ENCODE measurements at places on chromosomes 4 and X.

DNA sequence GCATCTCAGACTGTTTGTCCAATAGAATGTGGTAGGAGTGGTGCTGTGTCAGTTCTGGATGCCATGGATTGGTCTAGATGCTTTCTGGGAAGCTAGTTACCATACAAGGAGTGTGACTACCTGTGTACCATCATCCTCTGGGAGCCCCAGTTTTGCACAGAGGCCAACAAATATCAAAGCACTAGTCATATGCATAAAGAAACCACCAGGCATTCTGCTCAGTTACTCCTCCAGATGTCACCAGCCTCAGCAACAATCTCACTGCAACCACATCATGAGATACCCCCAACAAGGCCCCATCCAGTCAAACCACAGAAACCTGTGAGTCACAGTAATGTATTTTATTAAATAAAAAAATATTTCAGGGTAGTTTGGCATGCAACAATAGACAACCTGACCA is 435.8 kb upstream of the CPEB2 start:
- DNase-seq, result no peak

GRCh38 chrX:44898411-44899221 is 25.6 kb downstream of the KDM6A start:
- no peak for DNase-seq

DNA sequence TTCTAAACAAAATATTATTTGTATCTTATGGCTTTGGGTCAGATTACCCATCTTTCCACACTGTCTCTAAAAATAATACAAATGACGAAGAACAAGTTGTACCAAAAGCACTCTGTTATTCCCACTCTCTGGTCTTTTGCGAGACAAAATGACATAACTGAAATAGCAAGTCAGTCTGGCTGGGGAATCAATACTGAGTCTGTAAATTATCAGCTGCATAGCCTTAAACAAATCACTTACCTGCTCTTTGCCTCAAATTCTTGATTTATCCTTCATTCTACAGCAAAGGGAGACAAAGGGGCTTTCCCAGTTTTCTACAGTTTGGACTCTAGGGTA is 40.9 kb downstream of the SOWAHB start:
- DNase-seq, result no peak

- no peak for DNase-seq
Measured at GRCh38 chrX:118726887-118727685, at the start of gene IL13RA1. IL13RA1 (plus strand) TSS chrX:118727606; CDS start chrX:118727639, 33 bp downstream.

GRCh38 chr4:106585915-106586349 is 217.4 kb upstream of the GIMD1 start:
- no peak for DNase-seq

- no peak for DNase-seq
Measured at GRCh38 chr4:59855630-59856352, 1344.3 kb upstream of the ADGRL3 start.

- DNase-seq, result no peak
Measured at GRCh38 chrX:133048751-133049150, 48.2 kb downstream of the USP26 start.

DNA sequence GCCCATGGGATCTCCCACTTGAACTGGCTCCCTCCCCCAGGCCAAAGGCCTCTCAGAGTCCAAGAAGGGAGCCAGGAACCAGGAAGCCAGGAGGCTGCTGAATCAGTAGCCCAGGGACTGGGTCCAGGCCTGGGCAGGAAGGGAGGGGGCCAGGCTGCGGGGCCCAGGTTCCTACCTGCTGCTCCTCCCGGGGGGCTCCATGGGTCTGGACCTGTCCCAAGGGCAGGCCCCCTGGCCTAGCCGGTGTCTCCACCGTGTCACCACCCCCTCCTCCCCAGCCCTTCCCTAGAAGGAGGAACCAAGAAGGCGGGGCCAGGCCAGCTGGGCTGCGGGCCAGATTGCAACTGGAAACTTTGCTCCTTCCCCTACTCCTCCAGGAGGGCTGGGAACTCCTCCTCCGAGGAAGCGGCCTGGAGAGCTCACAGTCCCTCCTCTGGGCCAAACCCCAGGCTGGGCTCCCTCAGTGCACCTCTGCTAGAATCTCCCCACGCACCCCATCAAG is at the start of gene IQSEC2:
Gene IQSEC2 (minus strand): TSS at position 264 of the 502 bp plus-strand sequence.
- DNase-seq, result no peak

DNA sequence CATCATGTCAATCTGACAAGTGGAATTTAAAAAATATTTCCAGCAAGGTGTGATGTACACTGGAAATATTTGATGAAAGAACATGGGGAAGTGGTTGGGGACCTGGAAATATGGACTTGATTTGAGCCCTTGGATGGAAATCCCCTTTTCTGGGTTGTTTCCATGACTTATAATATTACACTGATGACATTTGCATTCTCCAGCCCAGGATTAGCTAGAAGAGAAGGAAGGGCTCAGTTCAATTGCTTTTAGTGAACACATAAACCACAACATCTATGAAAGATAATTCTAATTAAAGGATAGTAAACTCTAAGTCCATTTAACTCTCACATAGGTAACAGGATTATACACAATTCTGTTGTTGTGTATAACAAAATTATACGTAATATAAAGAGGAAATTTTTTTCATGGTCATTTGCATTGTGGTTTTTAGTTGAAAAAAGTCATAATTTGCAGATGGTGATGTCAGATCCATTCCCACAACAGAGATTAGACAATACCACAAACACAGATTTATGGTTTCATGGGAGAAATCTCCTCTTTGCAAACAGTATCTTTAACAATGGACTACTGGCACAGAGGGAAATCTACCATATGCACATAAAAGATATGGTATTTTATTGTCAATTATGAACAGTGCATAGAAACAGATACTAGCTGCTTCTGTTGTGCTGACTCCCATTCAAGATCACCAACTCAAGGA is 126.5 kb downstream of the DKK2 start:
- DNase-seq, result no peak

- DNase-seq, result no peak
Measured at GRCh38 chr4:147477439-147477838, 3.5 kb upstream of the EDNRA start.

GRCh38 chrX:7828594-7828993 is 14.4 kb upstream of the VCX start:
- DNase-seq, result no peak

DNA sequence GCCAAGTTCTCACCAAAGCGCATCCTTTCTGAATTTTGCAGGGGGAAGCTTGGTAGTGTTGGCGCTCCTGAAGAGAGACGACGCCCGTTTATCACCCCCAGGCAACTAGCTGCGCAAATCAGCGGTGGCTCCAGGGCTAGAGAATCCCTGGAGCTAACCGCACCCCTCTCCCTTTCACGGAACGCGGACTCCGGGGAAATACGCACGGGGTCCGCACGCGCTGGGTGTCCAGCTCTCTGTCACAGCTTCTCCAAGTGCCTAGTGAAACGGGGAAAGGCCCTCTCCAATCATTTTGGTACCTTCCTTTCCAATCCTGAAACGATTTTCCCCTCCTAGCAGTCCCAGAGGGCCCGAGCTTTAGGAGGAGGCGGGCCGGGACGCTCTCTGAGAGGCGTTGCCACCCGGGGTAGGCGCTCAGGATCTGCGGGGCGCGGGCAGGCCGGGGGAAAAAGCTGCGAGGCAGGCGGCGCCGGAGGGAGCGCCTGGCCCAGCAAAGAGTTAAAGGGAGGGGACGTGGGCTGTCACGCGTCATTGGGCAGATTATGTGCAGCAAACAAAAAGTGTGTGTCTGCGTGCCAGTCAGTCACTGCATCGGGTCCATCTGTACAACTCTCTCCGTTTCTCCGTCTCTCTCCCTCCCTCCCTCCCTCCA is at the start of gene PRDM8:
Gene PRDM8 (plus strand): TSS at position 582 of the 652 bp plus-strand sequence. CDS start 2,578 bp downstream, outside the sequence.
- DNase-seq, result no peak

DNA sequence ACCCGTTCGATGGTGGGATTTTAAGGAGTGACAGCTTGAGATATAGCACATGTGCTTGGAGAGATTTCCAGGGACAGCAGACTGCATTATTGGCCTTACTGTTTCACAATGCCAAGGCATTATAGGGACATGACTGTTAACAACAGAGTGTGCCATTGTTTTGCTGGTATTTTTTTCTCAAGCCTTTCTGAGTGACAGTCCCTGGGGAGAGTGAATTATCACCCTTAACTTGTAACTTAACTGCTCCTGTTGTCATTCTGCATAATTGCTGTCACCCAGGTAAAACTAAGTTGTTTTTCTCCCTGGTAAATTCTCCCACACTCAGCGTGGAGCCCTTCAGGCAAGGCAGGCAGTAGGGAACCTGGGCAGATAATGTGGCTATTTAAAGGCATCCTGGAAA is 989.2 kb upstream of the LCORL start:
- no peak for DNase-seq

GRCh38 chrX:2689773-2690666 is 1.1 kb upstream of the CD99 start:
- DNase-seq, result no peak

DNA sequence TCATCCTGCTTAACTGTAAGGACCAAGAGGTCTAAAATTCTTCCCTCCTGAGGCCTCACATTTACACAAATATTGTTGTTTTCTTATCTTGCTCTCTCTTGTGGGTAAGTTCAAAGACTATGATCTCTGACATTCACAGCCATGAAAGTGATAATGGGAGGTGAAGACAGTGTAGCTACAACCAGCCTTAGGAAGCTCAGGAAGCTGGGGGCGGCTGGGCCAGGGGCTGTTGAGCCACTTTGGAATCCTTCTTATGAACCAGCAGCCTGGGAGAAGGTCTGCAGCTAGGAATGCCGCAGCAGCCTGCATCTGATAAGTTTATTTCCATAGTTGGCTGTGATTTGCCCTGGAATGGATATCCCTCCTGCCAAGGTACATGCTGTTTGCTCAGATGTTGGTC is 316.2 kb downstream of the STIM2 start:
- DNase-seq, result no peak

DNA sequence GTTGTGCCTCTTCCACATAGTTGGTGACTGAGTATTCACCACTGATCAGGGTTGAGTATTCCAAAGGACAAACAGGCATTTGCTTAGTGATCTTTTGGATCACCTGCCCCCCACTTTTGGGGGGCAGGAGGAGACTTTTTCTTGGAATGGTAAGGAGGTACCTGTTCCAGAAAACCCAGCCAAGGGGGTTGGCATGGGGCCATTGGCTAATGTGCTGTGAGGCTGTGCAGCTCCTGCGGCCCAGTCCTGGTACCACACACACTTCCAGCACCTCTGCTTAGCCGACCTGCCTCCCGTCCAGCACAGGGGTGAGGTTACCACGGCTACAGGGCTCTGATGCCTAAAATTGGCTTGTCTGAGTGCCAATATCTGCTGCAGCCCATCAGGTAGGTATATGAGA is 40.1 kb upstream of the MGST2 start:
- no peak for DNase-seq

DNA sequence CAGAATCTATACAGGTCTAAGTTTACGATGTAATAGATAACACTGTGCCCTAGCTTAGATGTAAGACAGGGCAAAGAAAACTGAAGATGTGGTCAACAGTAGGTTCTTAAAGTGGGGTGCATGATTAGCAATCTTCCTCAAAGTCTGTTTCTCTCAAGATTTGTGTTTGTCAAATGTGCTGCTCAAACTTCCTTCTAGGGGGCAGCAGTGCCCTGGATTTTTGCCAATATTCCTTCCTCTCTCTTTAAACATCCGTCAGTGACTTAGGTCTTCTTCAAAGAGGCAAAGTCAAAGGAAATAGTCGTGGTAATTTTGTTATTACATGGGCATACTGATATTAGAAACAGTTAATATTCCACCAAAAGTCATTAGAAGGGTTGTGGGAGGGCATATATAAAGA is 4.2 kb upstream of the PDHA2 start:
- no peak for DNase-seq

GRCh38 chrX:150298841-150299551 is 64.1 kb upstream of the MAMLD1 start:
- DNase-seq, result no peak

- no peak for DNase-seq
Measured at GRCh38 chrX:96432647-96433046, 252.0 kb upstream of the DIAPH2 start.

- DNase-seq, result no peak
Measured at GRCh38 chr4:140243278-140243753, 89.3 kb upstream of the MAML3 start.

DNA sequence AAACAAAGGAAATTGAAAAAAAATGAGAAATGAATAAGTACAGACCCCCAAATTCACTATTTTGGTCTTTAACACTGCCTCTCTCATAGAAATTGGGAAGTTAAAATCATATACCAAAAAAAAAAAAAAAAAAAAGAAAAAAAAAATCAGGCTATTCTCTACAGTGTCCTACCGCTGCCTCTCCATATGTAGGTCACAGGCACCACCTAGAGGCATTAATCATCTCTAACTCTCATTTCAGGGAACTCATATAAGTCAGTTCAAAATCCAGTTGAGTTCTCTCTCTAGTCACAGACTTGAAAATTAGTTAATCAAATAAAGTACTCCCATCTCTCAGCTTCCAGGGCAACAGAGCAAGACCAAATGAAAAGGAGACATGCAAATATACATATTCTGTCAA is 47.9 kb downstream of the COX18 start:
- DNase-seq, result no peak

GRCh38 chr4:137892134-137892533 is 350.0 kb downstream of the SLC7A11 start:
- DNase-seq, result no peak

GRCh38 chr4:10666616-10667015 is 18.0 kb downstream of the CLNK start:
- DNase-seq, result no peak

DNA sequence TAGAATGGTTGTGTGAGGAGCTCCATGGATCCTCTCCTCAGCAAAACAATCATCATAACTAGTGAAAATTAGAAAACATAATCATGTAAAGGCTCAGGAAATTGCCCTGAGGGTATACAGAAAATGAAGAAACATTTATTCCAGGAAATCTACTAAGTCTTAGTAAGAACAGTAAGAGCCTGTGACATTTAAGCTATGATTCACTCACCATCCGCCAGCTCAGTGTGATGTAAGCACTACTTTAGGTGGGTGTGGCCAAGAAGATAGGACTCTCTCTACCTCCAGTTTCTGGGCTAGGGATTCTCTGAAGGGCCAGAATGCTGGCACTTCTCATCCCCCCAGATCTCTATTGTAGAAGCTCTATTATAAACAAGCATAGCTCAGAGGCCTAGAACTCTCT is 147.5 kb downstream of the DLG3 start:
- DNase-seq, result no peak

- DNase-seq, result no peak
Measured at GRCh38 chr4:173936861-173937260, 346.6 kb downstream of the FBXO8 start.

- no peak for DNase-seq
Measured at GRCh38 chrX:67651437-67652142, 107.8 kb downstream of the AR start.

- no peak for DNase-seq
Measured at GRCh38 chr4:143617994-143618679, 82.3 kb downstream of the FREM3 start.

- no peak for DNase-seq
Measured at GRCh38 chr4:98996765-98997068, 1.2 kb downstream of the METAP1 start.

DNA sequence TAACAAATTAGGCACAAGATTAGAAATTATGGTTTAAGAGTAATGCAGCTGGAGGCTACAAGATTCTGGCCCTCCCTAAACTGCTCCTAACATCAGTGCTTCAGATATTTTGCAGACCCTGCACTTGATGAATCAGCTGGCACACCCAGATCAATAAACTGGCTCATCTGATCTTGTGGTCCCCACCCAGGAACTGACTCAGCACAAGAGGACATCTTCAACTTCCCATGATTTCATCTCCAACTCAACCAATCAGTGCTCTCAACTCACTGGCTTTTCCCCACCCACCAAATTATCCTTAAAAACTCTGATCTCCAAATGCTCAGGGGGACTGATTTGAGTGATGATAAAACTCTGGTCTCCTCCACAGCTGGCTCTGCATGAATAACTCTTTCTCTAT is 21.7 kb upstream of the TMEM33 start:
- no peak for DNase-seq
